Amniotic stem cell (primary cell): ENCODE measurements at places on chromosomes 3 and 15.

- no peak for DNase-seq
Observed at GRCh38 chr15:33959844-33960548, 8.3 kb upstream of the CHRM5 start.

- no peak for DNase-seq
Observed at GRCh38 chr3:172329070-172329469, 119.2 kb downstream of the GHSR start.

GRCh38 chr3:17836919-17837318 lies 94.5 kb upstream of the TBC1D5 start:
- DNase-seq: no peak

DNA sequence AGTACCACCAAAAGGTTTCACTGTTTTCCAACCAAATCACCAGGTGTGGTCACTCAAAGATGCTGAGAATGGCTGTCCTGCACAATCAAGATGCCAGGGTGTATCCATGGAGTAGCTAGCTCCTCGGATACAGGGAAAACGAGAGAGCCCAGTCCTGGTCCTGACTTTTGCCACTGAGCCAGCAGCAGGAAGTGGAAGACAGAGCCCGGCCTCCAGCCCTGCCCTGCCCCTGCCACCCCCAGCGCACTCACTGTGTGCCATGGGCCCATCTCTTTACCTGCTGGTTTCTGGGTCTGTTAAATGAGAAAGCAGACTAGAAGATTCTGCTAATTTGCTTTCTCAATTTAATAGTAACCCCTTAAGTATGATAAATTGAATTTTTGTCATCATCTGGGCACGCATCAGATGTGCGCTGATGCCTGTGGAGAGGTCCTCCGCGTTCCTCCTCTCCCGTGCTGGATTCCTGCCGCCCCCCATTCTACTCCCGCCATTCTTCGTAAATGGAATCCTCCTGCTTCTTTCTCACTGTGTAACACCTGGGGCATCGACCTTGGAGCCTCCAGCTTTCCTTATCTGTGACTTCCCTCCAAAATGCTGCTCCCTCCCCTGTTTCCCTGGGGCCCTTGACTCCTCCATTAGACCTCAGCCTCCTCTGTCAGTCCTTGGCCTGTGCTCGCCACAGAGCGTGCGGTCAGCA lies 18.0 kb downstream of the TNFAIP8L3 start:
- DNase-seq: no peak

- DNase-seq: no peak
Observed at GRCh38 chr15:79102595-79102994, 12.0 kb upstream of the RASGRF1 start.
